ENCODE measurements at places on chromosomes 6 and 20.

DNA sequence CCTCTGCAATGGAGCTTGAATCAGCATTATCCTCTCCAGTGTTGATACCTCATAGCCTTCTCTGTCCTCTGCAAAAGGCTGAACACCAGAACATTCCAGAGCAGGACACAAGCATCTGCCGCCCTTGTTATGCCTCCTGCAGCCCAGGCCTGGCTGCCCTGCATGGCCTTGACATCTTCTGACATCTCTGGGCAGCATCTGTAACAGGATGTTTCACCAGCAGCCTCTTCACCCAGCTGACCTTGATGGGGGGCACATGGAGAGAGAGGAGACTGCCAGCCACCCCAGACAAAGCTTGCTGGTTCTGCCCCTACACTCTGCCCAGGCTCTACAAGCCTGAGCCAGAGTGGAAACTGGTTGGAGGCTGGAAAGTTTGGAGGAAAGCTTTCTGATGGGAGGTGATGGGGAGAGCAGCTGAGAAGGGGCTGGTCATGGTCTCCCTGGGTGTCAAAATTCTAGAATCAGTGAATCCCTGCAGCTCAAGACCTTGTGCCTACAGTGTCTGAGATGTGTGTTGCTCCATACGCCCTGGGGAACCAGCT is 145.1 kb downstream of the MRPL14 start:
- peak; percentile 8 for DNase-seq
- H3K4me3 ChIP-seq: no peak overlapping the region
- no peaks in the 10 kb centered on the region for H3K36me3 ChIP-seq
- H3K27me3 ChIP-seq: no peaks in the 10 kb centered on the region
- no peaks in the 10 kb centered on the region for H3K4me1 ChIP-seq
- H3K27ac ChIP-seq: no peak overlapping the region

GRCh38 chr6:15523679-15524630 is 138.9 kb downstream of the DTNBP1 start:
- H3K27me3 ChIP-seq: no peaks in the 10 kb centered on the region
- no peaks in the 10 kb centered on the region for H3K4me1 ChIP-seq
- no peak overlapping the region for H3K27ac ChIP-seq
- H3K36me3 ChIP-seq: peaks cover 47% of the 10 kb centered on the region

DNA sequence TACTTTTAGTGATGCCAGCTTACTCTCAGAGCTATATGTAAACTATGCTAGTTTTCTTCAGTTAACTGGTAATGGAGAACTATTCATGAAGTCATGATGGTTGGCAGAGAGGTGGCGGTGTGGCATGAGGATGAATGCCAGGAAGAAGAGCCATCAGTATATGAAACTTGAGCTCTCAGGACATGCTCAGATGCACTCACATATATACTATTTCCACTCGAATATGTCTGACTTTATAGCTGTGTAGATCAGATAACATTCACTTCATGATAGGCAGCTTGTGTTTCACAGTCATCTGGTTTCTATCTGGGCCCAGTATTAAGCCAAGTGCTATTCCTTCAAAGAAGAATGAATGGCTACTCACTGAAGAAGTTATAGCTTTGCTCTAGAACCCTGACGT is 46.2 kb upstream of the CEP85L start:
- no peaks in the 10 kb centered on the region for H3K27me3 ChIP-seq
- H3K4me3 ChIP-seq: no peak overlapping the region
- no peak for DNase-seq
- no peak overlapping the region for H3K27ac ChIP-seq
- H3K36me3 ChIP-seq: no peaks in the 10 kb centered on the region

- H3K36me3 ChIP-seq: no peaks in the 10 kb centered on the region
- no peak overlapping the region for H3K27ac ChIP-seq
- no peak overlapping the region for H3K4me3 ChIP-seq
Measured at GRCh38 chr6:142008016-142008735, 124.5 kb upstream of the GJE1 start.

- no peak for DNase-seq
- no peak overlapping the region for H3K27ac ChIP-seq
- H3K36me3 ChIP-seq: no peaks in the 10 kb centered on the region
- no peak overlapping the region for H3K4me3 ChIP-seq
Measured at GRCh38 chr6:116210750-116211425, 43.0 kb downstream of the TSPYL4 start.

- H3K27me3 ChIP-seq: no peaks in the 10 kb centered on the region
- H3K4me1 ChIP-seq: no peaks in the 10 kb centered on the region
- H3K27ac ChIP-seq: no peak overlapping the region
Measured at GRCh38 chr6:126180585-126180984, 159.3 kb upstream of the CENPW start.

- no peak for DNase-seq
- H3K27ac ChIP-seq: no peak overlapping the region
- H3K36me3 ChIP-seq: no peaks in the 10 kb centered on the region
Measured at GRCh38 chr6:157604816-157605215, 218.2 kb upstream of the SNX9 start.

- no peak overlapping the region for H3K4me3 ChIP-seq
- H3K36me3 ChIP-seq: no peaks in the 10 kb centered on the region
- H3K27me3 ChIP-seq: no peaks in the 10 kb centered on the region
- H3K4me1 ChIP-seq: peaks cover 68% of the 10 kb centered on the region
Measured at GRCh38 chr20:57705127-57705899, 4.5 kb downstream of the PMEPA1 start.

- H3K4me3 ChIP-seq: no peak within 1 kb of the TSS
- peaks cover 15% of the 10 kb centered on the region for H3K36me3 ChIP-seq
- H3K4me1 ChIP-seq: peaks cover 21% of the 10 kb centered on the region
- DNase-seq: peak; percentile 73
- H3K27me3 ChIP-seq: no peaks in the 10 kb centered on the region
Measured at GRCh38 chr6:33192105-33192646, at the start of gene COL11A2. Gene COL11A2 (minus strand): TSS chr6:33192467. CDS start chr6:33192240, 227 bp downstream.

DNA sequence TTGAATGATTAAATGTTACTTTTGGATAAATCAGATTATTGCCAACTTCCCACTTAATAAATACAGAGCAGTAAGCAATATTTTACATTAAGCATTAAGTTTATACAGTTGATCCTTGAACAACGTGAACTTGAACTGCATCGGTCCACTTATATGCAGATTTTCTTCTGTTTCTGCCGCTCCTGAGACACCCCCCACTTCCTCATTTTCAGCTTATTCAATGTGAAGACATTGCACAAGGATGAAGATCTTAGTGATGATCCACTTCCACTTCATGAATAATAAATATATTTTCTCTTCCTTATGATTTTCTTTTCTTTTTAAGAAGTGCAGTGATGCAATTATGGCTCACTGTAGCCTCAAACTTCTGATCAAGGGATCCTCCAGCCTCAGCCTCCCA is 167.2 kb downstream of the LINC00237 start:
- H3K4me3 ChIP-seq: no peak overlapping the region
- H3K4me1 ChIP-seq: no peaks in the 10 kb centered on the region
- H3K27me3 ChIP-seq: no peaks in the 10 kb centered on the region
- H3K36me3 ChIP-seq: no peaks in the 10 kb centered on the region
- no peak overlapping the region for H3K27ac ChIP-seq

DNA sequence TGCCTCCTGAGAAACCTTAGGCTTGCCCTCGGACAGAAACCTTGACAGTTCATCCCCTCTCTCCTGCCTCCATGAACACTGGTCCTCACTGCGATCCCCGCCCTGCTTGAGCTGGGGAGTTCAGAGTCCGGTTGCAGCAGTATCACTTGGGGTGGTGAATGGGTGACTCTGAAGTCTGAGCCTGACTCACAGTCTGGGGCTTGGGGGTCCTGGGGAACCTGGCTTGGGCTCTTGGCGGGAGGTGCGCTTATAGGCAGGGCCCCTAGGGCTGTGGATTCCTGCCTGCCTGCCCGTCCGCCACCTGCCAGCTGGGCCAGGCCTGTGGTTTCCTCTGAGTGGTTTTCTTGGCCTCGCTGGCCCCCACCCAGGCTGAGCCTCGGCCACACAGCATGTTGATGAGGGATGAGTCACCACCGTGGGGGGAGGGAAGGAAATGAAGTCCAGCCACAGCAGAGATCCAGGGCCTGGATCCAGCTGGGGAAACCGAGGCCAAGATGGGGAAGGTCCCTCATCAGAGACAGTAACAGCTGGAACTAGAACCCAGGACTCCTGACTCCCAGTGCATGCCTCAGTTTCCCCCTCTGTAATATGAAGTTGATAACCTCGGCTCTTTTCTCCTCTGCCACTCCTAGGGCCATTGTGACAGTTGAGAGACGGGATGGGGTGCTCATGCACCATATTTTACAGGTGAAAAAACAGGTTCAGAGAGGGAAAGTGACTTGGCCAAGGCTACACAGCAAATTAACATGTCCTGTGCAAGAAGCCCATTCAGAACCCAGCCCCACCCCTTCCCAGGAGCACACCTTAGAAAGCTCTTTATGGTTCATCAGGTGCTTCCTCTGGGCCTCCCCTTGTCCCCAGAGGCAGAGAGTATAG is 9.2 kb downstream of the FOXS1 start:
- peaks cover 37% of the 10 kb centered on the region for H3K4me1 ChIP-seq
- peak; percentile 57 for DNase-seq
- H3K27me3 ChIP-seq: no peaks in the 10 kb centered on the region
- H3K4me3 ChIP-seq: no peak overlapping the region
- no peaks in the 10 kb centered on the region for H3K36me3 ChIP-seq

DNA sequence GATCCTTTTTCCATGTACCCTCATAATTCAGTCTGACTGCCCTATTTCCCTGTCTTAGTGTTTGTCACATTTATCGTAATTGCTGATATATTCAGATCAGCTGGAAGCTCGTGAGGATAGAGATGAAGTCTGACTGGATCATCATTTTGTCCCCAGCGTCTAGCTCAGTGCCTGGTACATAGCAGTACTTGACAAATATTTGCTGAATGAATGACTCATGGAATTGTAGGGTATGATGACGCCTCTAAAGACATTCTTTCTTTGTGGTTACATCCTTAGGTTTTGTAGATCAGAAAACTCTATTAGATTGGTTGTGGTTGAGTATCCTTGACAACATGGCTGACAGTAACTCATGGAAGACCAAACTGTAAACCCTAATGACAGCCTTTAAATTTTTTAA is 68.9 kb downstream of the MTHFD1L start:
- no peaks in the 10 kb centered on the region for H3K27me3 ChIP-seq
- peak overlapping the region; percentile 41 for H3K27ac ChIP-seq
- no peak for DNase-seq
- H3K4me3 ChIP-seq: no peak overlapping the region
- H3K4me1 ChIP-seq: peaks cover 7% of the 10 kb centered on the region
- H3K36me3 ChIP-seq: peaks cover 63% of the 10 kb centered on the region

- H3K27me3 ChIP-seq: no peaks in the 10 kb centered on the region
- no peak for DNase-seq
- H3K4me3 ChIP-seq: no peak overlapping the region
- no peak overlapping the region for H3K27ac ChIP-seq
- H3K36me3 ChIP-seq: no peaks in the 10 kb centered on the region
Measured at GRCh38 chr6:39169448-39170344, 54.7 kb upstream of the SAYSD1 start.

DNA sequence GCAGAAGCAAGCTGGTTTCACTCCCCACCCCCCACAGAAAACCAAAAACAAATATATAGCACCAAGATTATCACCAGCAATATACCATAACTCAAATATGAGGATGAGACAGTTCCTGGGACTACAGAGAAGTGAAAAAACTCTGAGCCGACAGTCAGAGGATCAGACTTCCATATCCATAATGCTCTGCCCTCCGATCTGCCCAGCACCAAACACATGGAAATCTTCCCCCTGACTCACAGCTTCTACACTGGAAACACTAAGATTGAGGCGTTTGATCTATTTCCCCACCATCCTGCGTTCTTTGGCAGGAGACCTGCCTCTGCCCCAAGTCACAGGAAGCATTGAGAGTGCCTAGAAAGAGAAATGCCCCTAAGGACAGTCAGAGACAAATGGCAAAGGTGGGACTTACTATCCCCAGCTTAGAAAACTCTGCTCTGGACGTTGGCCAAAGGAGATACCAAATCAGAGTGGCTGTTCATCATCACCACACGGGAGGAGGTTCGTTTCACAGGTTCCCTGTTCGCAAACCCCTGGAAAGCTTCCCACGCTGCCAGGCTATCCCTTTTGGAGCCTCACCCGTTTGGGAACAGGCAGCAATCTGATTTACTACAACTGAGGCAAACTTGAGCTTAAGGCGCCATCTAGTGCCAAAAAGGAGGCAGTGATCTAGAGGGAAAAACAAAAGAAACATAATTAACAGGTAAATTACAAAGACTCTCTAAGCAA is 48.7 kb upstream of the SRSF6 start:
- no peaks in the 10 kb centered on the region for H3K27me3 ChIP-seq
- H3K4me3 ChIP-seq: peak overlapping the region; percentile 48
- peak; percentile 39 for DNase-seq
